ENCODE measurements at places on chromosomes 2 and 18.

DNA sequence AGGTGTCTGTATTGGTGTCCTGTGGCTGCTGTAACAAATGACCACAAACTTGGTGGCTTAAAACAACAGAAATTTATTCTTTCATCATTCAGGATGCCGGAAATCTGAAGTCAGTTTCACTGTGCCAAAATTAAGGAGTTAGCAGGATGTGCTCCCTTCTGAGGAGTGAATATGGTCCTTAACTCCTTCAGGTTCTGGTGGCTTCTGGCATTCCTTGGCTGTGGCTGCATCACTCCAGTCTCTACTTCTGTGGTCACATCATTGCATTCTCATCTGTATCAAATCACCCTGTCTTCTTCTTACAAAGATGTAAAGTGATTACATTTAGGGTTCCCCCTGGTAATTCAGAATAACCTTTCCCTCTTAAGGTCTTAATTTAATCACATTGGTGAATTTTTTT lies 12.6 kb downstream of the GPD2 start:
- DNase-seq: no peak

- DNase-seq: no peak
Observed at GRCh38 chr18:54109131-54109683, 115.3 kb downstream of the MBD2 start.

GRCh38 chr18:25946540-25946939 lies 143.9 kb downstream of the SS18 start:
- DNase-seq: no peak

DNA sequence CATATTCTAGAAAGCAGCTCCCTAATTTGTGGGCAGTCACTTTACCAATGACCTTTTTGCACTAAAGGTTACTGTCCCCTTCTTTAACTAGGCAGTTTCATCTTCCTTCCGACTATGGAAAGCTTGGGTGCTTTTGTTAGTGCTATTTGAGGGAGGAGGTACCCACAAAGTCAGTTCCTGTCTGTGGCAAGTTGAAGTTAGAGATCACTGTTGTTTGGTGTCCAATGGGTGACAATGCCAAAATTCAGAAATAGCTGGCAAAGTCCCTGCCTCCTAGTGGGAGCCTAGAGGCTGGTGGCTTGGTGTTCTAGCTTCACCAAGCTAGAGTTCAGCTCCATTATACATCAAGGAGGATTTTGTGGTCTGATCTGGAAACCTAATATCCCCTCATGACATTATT lies 87.1 kb upstream of the PNPT1 start:
- DNase-seq: no peak

- no peak for DNase-seq
Observed at GRCh38 chr2:24317491-24317920, 42.8 kb downstream of the ITSN2 start.

GRCh38 chr2:169741-170140 lies 94.1 kb downstream of the SH3YL1 start:
- no peak for DNase-seq

- no peak for DNase-seq
Observed at GRCh38 chr2:123195957-123196356, 829.1 kb upstream of the CNTNAP5 start.

GRCh38 chr2:225694664-225695063 lies 295.2 kb downstream of the NYAP2 start:
- no peak for DNase-seq

- no peak for DNase-seq
Observed at GRCh38 chr2:199847181-199847864, 3.7 kb downstream of the FTCDNL1 start.

DNA sequence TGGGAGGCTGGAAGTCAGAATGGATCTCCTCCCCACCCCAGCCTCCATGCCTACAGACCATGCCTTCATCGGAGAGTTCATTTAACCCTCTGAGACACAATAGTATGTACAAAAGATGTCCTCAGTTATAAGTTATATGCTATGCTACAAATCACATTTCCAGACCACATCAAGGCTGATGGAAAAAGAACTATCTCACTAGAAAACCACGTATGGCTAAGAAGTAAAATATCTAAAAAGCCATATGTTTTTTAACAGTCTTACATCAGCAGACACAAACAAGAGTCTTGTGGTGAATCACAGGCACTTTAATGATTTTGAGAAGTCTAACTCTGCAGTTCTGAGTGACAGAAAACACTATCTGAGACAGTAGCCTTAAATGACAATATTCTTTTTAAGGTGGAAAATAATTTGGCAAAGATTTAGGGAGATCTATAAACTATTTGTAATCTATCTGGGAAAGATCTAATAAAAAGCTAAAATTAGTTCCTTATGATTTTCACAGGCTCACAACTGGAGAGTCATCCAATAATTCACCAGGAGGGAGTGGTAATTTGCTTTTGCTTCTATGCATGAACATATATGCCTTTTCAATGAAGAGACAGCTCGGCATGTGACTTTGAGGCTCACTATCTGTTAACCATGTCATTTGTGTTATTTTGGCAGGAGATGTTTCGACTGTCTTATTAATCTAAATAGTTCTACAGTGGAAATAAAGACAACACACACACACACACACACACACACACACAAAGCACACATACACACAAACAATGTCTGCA lies 197.5 kb downstream of the IRS1 start:
- DNase-seq: no peak

DNA sequence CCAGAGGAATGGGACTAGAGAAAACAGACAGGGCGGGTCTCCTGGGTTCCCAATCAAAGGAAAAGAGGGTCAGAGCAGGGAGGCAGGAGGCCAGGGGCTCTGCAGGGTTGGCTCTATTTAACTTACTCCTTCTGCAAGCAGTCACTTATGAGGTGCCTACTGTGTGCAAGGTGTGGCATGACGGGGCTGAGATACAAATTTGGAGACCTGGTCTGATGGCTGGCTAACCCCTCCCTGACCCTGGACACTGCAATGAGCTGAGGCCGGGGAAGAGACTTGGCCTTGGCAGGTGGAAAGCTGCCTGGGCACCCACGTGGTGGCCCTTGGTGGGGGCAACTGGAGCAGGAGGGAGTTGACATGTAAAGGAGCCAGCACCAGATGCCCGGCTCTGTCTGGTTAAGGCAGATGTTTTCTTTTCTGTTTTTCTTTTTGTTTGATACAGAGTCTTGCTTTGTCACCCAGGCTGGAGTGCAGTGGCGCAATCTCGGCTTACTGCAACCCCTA lies 148.5 kb upstream of the GATA6 start:
- DNase-seq: no peak

GRCh38 chr2:134919341-134920210 lies 954 bp downstream of the CCNT2 start:
- DNase-seq: no peak

DNA sequence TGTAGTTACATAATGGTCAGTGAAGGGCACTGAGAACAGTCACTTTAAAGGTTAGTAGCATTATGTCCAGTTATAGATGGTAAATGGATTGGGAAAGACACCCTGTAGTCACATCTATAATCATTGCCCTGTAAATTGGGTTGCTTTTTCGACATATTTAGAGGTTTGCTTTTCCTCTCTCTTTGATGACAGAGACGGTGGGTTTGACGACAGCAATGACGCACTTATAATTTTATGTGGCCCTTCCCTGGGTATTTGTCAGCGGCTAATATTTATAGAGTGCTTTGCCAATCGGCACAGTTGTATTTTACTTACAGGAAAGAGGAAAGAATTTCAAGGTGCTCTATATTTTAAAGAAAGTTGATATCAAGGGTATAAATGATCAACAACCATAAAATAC lies 2.8 kb downstream of the CPS1 start:
- no peak for DNase-seq

- no peak for DNase-seq
Observed at GRCh38 chr2:72024451-72025175, 123.0 kb downstream of the CYP26B1 start.

DNA sequence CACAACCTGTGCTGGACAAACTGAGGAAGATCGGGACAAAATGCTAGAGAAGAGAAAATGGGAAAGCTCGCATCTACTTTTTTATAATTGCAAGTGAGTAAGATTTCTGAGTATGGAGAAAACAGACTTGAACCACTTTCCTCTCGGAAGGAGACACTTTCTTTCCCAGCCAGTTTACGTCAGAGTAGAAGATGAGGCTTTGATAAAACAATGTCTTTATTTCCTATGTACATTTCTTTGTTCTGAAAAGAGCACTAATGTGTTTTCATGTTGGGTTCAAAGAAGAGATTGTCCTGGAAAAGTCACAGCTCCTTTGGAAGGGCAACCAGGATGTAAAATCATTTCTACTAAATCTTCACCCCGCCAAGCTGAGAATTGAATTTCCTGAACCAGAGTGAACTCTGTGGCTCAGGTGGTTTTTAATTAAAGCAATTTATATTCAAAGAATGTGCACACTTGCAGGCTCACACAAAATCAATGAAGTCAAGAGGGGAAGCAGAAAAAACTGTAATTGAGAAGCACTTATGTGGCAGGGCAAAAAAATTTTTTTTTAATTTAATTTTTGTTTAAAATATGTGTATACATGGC lies 23.4 kb upstream of the ITGA6 start:
- DNase-seq: no peak

DNA sequence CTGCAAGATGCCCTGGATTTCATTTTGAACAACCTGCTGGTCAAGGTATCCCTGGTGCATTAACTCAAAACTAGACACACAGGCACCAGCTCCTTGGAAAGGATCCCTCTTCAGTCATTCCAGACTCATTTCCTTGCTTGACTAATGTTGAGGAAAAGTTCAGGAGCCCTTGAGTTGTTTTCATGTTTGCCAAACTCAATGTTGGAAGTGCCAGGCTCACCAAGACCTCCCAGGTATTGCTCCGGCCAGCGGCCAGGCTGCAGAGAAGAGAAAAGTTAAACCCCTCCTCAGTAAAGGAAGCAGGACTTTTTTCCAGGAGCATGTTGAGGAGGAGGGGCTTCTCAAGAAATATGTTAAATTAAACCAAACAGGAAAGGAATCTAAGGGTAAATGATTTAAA lies 42.7 kb downstream of the TGIF1 start:
- DNase-seq: no peak

DNA sequence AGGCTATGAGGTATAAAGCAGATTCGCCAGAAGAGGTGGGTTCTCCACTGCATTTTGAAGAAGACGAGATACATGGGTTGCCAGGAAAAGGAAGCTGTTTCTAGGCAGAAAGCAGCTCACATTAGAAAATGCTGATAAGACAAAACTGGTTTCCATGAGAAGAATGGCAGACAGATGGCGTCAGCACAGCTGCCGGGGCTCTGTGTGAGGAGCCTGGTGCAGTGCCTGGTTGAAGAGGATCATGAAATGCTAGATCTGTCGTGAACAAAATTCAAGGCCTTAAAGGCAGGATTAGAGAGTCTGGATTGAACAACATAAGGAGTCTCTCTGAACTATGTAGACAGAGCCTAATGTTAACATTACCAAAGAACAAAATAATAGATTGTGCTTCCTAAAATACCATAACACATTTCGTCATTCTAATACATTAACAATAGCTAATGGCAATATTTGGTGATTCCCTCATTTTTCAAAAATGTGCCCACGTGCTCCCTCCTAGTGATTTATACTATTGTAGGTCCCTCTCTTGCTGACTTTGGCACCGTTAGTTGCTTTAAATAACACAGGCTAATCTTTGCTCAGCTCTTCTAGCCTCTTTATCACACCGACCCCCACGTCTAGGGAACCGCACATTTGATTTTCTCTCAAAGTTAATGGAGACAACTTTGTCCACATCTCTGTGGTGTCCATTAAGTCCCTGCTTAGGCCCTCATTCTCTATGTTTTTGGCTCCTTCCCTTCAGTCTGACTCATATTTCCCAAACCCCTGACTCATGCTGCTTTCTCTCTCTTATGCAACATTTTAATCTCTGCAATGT lies 38.2 kb downstream of the EFEMP1 start:
- no peak for DNase-seq

GRCh38 chr18:62345909-62346308 lies 20.8 kb downstream of the TNFRSF11A start:
- no peak for DNase-seq

- no peak for DNase-seq
Observed at GRCh38 chr2:150144546-150145298, 342.7 kb downstream of the RND3 start.

GRCh38 chr18:9417073-9417851 lies 58.1 kb upstream of the RALBP1 start:
- peak; percentile 79 for DNase-seq

DNA sequence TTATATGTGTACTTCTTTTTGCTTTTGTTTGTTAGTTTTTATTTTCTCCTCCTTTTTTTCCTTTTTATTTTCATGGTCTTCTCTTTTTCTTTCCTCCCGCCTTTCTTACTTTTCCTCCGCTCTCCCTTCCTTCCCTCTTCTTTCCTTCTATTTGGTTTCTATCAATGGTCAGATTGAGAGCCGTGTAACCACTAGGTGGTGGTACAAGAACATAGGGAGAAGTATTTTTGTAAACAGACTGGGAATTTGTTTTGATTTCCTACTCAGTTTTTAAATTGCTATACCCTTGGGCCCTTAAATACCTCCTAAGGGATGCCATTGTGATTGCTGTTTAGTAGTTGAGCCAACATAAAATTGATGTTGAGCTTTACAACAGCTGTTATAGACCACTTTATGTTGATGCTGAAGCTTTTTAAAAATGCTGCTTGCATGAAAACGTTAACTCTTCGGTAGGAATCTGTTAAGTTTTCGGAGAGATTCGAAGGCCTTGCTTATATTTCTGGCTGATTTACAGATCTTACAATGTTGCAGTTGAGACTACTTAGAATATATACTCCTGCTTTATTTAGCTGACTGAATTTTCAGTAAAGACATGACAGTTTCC lies 124.2 kb downstream of the UBE2E3 start:
- peak; percentile 27 for DNase-seq

- peak; percentile 93 for DNase-seq
Observed at GRCh38 chr2:178194600-178195389, 483 bp downstream of the OSBPL6 start.

- no peak for DNase-seq
Observed at GRCh38 chr2:3430172-3430571, 50.7 kb downstream of the TRAPPC12 start.

- no peak for DNase-seq
Observed at GRCh38 chr2:220753486-220753885, 818.6 kb downstream of the EPHA4 start.

DNA sequence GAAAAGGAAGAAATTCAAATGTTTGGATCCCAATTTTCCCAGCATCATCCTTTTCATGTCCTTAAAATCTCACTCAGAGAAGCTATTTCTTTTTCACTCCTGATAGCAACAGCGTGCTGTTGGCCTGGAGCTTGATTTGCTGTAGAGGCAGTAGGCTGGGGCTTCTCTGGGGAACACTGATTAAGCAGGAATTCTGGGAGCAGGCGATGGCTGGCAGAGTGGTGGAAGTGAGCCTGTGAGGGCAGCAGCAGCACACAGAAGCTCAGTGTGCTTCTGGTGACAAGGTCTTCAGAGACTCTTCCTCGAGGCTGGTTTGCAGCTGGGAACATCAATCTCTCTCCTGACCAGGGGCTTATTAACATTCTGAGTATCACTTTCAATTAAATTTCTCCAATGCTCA lies 284.6 kb downstream of the DPP10 start:
- DNase-seq: no peak

DNA sequence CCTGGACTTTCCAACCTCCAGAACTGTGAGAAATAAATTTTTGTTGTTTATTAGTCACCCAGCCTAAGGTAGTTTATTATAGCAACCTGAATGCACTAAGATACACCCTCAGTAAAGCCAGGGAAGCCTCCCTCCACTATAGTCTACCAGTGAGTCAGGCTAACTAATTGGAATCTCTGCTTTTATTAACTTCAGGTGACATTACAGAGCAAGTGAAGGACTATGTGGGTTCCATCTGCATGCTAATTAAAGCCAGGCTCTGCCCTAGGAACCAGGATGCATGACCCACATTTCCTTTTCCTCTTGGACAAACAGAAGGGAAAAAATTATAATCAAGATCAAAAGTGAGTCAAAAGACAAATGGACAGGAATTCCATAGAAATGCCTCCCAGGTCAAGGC lies 56.1 kb downstream of the ZC3H8 start:
- DNase-seq: no peak
